CD4-positive, alpha-beta T cell treated with Interleukin-6 at 100 ng/mL for 8 hours (primary cell): ENCODE measurements at places on chromosomes 4 and X.

- DNase-seq, result no peak
These were observed 27.0 kb downstream of the MBNL3 start for GRCh38 chrX:132461886-132462285.

- DNase-seq, result no peak
These were observed 4.5 kb upstream of the FGF16 start for GRCh38 chrX:77442728-77443127.

- no peak for DNase-seq
These were observed 250.4 kb downstream of the PRDM5 start for GRCh38 chr4:120672076-120672475.

GRCh38 chr4:78652282-78652876 lies 100.8 kb downstream of the ANXA3 start:
- DNase-seq, result no peak

DNA sequence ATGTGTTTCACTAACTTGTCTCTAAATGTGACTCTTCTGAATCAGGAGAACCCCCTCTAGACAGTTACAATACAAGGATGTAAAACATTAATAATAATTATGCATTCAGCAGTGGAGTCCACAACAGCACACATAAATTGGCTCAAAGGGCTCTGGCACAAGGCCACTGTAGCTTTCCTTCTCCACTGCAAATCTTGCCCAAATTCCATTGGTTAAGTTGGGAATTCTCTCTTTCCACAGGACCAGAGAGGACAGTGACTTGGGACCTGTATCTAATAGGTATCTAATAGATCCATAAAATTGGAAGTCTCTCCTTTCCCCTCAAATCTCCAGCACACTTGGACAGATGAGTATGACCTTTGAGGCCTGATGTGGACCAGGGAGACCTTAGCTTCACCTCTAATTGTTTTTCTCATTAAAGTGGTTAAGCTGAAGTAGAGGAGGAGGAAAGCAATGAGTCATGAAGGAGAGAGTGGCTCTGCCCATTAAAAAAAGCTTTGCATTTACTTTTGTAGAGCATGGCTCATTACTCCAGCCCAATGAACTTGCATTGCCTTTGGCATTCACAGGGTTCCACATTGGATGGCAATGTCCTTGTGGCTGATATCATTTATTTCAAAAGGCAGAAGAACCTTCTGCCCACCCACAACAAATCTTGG lies 72.3 kb upstream of the SH3RF1 start:
- DNase-seq, result no peak

DNA sequence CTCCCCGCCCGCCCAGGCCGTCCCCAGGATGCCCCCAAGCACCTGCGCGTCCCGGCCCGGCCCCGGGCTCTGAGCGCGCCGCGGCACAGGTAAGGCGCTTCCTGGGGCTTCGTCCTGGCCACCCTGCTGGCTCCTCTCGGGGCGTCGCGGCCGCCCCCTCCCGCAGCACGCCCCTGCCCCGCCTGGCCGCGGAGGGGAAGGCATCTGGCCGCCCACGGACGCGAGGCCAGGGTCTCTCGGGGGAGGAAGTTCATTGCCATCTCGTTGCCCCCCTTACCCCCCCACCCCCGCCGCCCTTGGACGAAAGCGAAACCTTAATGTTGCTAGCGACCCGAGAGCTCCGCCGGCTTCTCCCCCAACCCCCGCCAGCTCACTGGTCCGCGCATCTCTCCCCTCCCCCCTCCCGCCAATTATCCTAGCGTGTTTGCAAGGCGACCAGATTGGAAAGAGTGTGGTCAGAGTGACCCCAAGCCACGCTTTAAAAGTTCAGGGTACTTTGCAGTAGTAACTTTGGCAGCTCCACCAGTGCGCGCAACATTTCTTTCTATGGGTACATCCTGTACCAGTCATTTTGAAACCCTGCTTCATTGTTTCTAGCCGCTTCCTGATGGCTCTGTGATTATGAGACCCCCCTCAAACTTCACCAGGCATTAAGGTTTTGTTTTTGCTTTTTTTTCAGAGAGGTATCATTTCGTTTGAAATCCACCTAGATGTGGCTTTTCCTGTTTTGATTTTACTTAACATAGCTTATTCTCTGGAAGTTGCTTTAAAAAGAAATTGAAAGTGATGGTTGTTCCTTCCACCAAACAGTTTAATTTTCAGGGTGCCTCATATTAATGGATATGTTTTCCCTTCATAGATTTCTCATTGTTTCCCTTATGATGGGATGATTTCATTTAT lies 626 bp downstream of the TBC1D1 start:
- peak; percentile 43 for DNase-seq

- no peak for DNase-seq
These were observed 83.1 kb upstream of the ARSJ start for GRCh38 chr4:114062499-114062898.

GRCh38 chr4:119299260-119299671 lies 22.7 kb downstream of the FABP2 start:
- DNase-seq, result no peak

GRCh38 chrX:41337140-41337539 lies 3.2 kb downstream of the DDX3X start:
- DNase-seq, result no peak

DNA sequence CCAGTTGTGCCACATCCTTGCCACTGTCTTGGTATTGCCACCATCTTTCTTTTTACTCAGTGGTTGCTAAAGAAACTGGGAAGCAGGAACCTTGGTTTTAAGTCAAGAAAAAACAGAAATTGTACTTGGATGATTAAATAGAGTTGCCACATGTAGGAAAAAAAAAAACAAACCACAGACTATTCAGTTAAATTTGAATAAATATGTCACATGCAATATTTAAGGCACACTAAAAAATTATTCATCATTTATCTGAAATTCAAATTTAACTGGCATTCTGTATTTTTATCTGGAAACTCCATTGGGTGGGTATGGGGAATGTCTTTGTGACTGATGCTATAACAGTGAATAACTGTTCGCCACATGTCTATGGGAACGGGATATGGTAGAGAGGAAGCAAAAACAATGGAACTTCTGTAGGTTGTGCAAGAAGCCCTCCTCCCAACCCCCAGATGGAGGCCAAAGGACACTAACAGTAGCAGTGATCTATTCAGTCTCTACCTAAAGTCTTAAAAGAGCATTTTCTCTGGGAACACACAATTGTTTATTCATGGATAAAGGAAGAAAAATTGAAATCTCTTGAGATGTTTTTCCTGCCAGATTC lies 57.0 kb upstream of the PLAC8 start:
- DNase-seq, result no peak

- no peak for DNase-seq
These were observed 1593.2 kb downstream of the C4orf33 start for GRCh38 chr4:130689181-130689580.

DNA sequence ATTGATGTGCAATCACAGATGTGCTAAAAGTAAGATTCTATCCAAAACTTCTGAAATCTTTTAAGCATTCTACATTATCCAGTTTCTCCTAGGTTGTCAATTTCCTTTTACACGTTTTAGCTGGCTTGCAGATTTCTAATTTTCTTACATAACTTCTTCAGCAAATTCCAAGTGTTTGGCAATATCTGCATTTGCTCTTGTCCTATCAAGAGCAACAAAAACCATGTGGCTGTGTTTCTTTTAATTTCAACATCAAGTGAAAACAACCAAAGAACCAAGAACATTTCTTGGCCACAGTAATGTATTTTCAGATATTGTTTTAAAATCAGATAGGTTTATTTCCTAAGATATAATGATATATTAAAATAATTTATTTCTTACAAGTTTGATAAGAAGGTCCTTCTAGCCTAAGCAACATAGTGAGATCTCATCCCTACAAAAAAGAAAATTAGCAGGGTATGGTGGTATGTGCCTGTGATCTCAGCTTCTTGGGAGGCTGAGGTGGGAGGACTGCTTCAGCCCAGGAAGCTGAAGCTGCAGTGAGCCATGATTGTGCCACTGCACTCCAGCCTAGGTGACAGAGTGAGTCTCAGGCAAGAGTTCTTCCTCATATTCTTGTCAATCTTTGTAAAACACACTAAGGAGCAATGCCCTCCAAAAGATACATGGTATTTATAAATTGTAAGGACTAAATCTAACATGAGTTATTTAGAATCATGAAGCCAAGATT lies 131.4 kb upstream of the NAP1L5 start:
- no peak for DNase-seq

DNA sequence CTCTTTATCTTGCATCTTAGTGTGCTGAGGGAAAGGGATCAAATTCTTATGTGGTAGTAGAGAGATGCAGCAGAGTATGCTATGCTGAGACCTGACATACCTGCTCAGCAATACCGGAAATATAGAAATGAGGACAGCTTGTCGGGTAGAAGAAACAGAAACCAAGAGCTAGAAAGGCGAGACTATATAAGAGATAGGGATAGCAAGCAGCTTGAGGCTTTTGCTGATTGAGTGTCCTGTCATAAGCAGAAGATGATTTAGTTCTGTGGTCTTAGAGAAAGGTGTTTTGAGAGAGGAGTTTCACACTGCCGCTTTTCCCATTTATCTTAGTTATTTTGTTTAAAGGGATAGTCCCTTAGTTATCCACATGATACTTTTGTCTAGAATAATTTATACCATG lies 31.7 kb downstream of the USP9X start:
- peak; percentile 36 for DNase-seq

DNA sequence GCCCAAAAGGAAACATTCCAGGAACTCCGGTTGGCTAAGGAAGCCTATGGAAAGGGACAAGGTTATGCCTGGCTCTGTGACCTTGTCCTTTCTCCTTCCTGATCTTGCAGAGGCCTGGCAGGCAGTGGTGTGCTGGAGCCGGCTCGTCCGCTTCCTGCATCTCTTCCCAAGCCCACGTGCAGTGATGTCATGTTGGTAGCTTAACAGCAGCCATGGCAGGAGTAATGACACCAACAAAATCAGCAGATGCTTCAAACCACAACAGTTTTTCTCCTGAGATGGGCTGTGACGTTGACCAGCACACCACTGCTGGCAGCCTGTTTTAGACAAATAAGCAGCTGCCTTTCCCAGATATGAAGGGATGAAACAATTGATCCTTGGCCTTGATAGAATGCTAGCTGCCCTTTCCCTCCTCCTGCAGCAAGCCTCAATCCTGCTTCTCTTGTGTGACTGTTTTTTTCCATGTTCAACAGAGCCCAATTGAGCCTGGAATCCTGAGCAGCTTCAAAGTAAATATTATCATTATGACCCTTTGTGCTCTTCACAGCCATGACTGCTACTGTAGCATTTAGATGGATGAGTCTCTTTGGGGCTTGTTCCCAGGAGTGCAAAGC lies 23.4 kb downstream of the SEPTIN6 start:
- DNase-seq, result no peak

- DNase-seq, result no peak
These were observed 321.7 kb downstream of the ANKRD50 start for GRCh38 chr4:124390861-124391260.

DNA sequence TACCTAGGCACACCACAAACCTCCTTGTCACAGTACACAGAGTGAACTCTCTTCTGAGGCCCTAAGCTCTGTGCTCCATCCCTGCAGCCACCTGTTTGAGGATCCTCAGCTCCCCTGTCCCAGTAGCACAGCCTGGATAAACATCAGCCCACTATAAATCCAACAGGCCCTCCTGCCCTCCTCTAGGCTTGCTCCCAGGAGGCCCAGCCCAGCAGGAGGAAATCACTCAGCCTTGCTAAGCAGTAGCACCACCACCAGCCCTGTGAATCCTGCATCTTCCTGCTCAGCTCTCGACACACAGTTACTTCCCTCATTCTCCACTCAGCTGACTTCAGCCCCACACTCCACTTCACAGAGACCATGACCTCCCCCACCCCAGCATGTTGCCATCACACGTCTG lies 273.9 kb downstream of the BCOR start:
- DNase-seq, result no peak

DNA sequence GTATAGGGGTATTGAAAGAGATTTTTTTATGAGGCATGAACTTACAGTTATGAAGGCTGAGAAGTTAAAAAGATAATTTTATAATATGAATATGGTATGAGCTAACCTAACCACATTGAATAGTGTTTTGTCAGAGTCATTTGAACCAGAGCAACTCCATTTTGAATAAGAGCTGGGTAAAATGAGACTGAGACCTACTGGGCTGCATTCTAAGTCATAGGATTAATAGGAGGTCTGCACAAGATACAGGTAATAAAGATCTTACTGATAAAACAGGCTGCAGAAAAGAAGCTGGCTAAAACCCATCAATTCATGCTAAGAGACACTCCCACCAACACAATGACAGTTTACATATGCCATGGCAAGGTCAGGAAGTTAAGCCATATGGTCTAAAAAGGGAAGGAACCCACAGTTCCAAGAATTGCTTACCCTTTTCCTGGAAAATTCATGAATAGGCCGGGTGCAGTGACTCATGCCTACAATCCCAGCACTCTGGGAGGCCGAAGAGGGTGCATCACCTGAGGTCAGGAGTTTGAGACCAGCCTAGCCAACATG lies 209.2 kb downstream of the TECRL start:
- DNase-seq, result no peak

DNA sequence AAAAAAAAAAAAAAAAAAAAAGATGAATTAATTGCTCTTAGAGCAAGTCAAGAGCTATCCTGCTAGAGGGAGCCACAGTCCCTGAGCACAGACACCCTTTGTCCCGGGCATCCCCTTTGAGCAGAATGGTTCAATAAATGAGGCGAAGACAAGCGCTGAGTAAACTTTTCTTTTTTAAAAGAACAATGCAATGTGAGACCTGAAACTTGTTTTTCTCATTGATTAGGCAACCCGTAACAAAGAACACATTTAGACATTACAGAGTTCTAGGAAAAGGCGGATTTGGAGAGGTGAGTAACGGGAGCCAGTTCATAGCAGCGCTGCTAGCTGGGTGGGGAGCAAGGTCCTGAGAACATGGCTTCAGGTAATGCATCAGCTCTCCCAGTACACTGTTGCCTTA lies 46.1 kb downstream of the GRK4 start:
- no peak for DNase-seq

DNA sequence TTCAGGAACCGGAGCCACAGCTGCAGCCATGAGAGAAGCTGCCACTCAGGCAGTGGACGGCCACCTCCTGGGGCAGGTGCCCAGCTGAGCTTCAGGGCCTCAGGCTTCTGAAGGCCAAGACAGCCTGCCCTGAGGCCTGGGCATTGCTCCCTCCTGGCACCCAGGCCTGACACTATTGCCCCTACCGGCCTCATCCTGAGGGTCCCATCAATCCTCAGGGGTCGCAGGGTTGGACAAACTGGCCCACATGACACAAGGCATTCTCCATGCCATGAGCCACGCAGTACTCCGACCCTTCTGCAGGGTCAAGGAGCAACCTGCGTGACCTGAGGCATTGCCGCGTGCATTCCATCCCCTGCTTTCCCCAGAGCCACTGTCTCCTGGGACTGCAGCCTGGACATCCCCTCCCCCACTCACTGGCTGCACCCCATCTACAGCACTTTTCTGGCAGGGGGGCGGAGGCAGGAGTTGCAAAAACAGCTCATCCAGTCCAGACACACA lies 3.0 kb upstream of the ZFP92 start:
- no peak for DNase-seq

- peak; percentile 86 for DNase-seq
These were observed 234.7 kb downstream of the OR13H1 start for GRCh38 chrX:131778269-131779218.

DNA sequence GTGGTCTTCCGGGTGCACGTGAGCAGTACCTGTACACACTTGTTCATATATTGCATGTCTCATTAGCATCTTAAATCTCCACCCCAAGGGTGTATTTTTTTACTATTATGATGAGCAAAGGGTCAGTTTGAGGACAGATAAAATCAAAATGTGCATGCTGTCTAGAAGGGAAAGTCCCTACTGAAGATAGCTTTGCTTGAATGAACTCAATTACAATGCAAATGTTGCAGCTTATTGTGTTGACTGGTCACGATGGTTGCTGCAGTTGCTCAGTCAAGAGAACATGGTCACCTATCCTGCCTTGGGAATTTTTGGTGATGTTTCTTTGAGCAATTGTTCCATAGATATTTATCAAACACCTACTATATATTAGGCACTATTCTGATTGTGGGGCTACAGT lies 103.8 kb upstream of the MID1IP1 start:
- DNase-seq, result no peak
